Uterus (tissue), 4 donors: ENCODE measurements at places on chromosomes 13 and 19. TPM values are rescaled to one million over a fixed set of nuclear protein-coding genes. Genes with fewer than 3 reads are reported as not detected.
A peak's percentile ranks its signal among the peaks of the same experiment; 100 is the strongest.

GRCh38 chr19:47757617-47758442, 12.5 kb downstream of the NOP53 start:
- DNase-seq, result no peak

- DNase-seq, result peak; percentile 97
Measured at GRCh38 chr19:35757231-35757748, 461 bp upstream of the HSPB6 start.

DNA sequence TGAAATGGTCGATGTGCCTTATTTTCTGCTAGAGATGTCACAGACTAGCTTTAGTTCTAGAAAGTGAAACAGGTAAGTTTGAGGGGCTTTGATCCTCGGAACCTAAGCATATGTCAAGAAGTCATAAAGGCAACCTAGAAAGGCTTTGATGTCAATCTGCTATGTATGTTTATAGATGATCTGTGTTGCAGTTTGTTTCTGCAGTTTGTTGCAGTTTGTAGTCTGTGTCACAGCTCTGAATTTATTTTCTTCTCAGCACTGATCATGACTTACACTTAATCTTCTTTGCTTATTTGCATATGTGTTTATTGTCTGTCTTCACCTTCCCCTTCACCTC, 5.9 kb downstream of the LSM14A start:
- DNase-seq, result no peak

DNA sequence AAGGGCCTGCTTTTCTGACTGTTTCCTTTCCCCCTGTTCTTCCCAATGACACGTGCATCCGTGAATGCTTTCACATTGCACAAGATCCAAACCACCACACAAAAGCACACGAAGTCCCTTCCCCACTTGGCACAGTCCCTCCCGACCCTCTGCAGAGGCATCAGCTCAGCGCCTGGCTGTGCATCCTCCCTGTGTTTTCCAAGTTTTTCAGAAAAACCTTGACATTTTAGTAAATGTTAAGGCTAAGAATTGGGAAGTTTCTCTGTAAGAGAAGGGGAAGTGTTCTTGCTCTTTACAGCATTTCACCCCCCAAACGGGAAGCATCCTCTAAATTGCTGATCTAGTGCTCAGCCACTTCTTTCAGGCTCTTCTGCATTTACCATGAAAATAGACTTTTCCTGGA, 94.5 kb upstream of the TM9SF2 start:
- no peak for DNase-seq

GRCh38 chr19:9932835-9933234, 3.5 kb downstream of the OLFM2 start:
- DNase-seq, result no peak

DNA sequence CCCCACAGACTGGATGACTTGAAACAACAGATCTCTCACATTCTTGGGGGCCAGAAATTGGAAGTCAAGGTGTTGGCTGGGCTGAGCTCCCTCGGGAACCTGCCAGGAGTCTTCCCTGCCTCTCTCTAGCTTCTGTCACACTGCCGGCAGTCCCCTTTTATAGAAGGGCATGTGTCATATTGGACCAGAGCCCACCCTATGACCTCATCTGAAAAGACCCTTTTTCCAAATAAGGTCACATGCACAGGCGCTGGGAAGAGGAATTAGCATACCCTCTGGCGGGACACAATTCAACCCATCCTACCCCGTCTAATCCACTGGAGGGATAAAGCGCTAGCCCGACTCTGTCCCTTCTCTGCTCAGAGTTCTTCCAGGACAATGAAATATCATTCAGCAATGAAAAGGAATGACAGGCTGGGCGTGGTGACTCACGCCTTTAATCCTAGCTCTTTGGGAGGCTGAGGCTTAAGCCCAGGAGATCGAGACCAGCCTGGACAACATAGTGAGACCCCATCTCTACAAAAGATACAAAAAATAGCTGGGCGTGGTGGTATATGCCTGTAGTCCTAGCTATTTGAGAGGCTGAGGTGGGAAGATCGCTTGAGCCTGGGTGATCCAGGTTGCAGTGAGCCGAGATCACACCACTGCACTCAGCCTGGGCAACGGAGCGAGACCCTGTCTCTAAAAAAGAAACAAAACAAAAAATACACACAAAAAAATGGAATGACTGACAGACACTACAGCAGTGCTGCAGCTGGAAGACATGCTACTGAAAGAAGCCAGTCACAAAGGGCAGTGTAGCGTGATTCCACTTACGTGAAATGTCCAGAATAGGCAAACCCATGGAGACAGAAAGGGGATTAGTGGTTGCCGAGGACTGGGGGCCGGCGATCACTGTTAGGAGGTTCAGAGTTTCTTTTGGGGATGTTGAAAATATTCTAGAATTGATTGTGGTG, 28.5 kb downstream of the MEIS3 start:
- DNase-seq, result no peak

DNA sequence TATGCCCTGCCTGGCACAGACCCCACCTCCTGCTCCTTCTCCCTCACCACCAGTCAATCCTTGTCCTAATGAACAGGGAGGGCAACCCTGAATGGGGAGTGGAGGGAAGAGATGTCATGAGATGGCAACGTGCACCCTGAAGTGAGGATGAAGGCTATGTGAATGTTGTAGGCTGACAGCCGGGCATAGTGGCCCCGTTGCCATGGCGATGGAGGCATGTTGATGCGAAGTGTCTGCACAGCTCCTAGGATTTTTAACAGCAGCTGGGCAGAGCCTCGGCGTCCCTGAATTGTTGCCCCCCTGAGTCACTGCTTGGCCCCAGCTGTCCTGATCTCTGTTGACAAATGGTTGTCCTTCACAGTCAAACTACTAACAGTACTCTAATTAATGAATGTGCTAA, 4.8 kb upstream of the ALOX5AP start:
- no peak for DNase-seq

ZNF714 gene
- total RNA-seq, result 3.3 TPM

C19orf67 gene
- total RNA-seq, result not detected

GRCh38 chr13:91397595-91397994, 826 bp upstream of the GPC5 start:
- no peak for DNase-seq

GRCh38 chr19:3154957-3155736, 19.3 kb downstream of the GNA15 start:
- peak; percentile 72 for DNase-seq

RASAL3 gene
- 0.51 TPM for total RNA-seq

DNA sequence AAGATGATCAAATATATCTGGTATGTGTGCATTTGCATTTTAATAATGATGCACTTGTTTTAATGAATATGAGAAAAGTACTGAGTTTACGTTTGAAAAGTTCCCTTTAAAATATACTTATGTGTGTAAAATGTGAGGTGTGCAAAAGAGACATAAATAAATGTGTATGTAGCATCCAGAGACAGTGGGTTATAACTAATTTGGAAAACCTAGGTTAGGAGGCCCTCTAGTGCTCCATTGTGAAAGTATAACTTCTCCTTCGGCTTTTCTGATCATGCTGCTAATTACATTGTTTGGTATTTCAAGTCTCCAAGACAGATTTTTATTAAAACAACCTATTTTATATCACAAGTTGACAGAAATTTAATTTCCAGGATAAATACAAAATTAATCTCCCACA, 30.1 kb downstream of the SCEL start:
- no peak for DNase-seq

SH2D3A gene
- not detected for total RNA-seq

DNA sequence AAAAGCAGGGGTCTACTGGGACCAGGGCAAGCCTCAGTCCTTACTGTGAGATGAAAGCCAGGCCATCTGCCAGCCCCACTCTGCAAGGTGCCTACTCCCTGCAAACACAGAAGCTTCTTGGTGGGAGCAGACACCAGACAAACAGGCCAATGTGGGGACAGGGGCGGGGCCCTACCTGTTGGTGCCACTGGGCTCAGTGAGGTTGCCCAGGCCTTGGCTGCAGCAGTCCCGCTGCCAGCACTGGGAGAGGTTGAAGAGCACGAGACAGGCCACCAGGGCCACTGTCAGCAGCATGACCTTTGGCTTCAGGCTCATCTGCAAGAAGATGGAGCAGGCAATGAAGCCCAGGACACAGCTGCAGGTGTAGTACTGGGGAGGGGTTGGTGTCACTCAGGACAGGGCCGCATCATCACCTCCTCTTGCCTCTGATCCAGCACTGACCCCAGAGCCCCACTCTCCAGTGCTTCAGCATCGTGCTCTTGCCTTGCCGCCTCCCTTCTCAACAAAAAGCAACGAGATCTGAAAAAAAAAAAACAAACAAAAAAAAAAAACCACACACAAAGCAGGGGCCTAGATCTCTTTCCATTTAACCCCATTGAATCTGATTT, 72.6 kb downstream of the NBEA start:
- DNase-seq, result no peak

DNA sequence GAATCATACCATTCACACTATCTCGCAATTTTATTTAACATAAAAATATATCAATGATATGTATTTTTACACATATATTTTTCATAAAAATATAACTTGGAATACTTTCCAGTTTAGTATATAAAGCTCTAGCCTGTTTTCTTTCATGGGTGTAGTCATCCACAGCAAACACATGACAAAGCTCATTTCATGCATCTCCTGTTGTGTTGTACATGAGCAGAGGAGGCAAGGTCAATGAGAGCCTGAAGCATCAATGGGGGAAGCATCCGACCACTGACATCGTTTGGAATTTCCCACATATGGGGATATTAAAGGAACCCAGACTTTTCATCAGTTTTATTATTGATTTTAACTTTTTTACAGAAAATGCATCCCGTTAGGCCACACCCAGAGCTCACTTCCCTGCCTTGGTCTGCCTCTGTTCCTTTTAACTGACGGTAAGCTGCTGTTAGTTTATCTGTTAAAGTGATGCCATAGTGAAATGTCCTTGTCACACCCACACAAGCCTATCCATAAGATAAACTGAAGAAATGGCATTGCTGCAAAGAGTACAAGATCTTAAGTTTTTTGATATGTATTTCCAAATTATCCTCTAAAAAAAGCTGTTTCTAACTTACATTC, 44.0 kb downstream of the MIPEP start:
- DNase-seq, result no peak

GRCh38 chr19:27676877-27677276, 1536.1 kb downstream of the UQCRFS1 start:
- no peak for DNase-seq

ZNF547 gene
- total RNA-seq, result 5.7 TPM

- DNase-seq, result no peak
Measured at GRCh38 chr13:75652726-75653125, 16.6 kb downstream of the LMO7 start.

GRCh38 chr13:43089912-43090498, 66.6 kb downstream of the DNAJC15 start:
- no peak for DNase-seq
